ENCODE measurements at places on chromosomes 4 and X.

DNA sequence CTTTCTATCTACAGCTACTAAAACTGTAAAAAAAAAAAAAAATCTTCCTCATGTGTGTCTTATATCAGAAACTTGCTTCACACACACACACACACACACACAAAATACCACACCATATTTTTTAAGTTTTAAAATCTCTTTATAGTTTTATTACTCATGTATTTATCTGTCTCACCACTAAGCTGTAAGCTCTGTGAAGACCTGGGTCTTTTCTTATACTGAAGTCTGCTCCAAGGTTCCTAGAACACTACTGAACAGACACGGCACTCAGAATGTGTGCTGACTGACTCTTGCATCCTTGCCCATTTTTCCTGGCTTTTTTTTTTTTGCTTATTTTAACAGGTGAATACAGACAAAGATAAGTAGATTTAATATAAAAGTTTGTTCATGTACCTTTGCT, 135.6 kb upstream of the CXXC4 start:
- DNase-seq = no peak

DNA sequence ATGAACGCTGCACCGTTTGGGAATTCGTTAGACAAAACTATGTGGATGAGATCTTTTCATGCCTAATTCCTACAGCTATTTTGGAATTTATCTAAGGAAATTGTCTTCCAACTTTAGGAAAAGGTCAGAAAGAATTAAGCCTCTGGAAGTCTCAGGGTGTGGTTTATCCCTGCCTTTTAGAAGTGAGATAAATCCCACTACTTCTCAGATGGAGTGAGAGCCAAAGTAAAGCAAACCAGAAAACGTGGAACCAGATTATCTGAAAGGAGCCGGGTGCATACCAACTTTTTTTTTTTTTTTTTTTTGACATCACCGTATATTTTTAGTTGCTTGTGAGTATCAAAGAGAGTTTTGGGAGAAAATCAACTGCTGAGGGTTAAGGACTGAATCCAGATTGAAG, 79.6 kb downstream of the VCX2 start:
- no peak for DNase-seq

- no peak for DNase-seq
Observed at GRCh38 chrX:10926891-10927290, 184.2 kb upstream of the HCCS start.

- no peak for DNase-seq
Observed at GRCh38 chr4:179285696-179286095, 1843.5 kb upstream of the AGA start.

GRCh38 chr4:173191623-173192041, 23.0 kb downstream of the GALNT7 start:
- no peak for DNase-seq

DNA sequence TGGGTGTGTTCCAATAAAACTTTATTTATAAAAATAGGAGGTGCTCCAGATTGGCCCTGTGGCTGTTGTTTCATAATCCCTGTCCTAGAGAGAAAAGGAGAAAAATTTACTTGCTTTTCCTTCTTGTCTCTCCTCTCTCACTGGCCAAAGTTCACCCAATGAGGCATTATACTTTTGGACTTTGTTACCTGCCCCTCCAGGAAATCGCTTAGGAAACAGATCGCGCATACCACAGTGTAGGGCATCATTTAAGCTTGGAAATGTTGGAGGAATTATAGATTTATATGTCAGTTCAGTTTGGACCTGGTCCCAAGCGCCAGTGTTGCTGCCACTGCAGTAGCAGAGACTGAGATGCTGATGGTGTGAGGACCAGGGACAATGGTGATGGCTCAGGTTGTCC, 337.6 kb upstream of the NR3C2 start:
- DNase-seq = no peak

DNA sequence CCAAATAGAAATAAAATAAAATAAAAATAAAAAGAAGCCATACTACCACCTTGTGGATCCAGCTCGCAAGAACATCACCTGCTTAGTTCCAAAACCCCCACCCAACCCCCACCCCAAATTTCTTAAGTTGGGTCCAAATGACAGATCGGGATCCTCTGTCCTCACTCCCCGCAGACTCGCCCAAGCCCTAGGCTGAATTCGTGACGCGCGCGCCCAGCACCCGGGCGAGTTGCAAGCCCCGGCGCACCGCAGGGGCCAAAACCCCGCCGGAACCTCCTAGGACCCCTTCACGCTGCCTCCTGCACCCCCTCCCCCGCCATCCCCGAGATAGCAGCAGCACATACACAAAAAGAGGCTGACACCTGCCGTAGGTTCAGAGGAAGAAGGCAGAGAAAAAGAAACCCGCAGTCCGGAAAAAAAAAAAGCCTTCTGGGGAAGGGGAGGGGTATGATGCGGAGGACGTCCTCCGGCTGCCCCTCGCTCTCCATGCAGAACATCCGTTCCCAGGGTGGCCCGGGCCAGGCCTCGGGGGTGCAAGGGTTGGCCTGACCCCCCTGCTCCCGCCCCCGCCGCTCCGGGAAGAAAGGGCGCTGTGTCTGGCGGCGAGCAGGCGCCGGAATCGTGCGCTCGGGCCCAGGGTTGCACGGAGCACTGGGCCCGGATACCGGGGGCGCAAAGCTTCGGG, 2.6 kb downstream of the NLGN4X start:
- DNase-seq = peak; percentile 0

DNA sequence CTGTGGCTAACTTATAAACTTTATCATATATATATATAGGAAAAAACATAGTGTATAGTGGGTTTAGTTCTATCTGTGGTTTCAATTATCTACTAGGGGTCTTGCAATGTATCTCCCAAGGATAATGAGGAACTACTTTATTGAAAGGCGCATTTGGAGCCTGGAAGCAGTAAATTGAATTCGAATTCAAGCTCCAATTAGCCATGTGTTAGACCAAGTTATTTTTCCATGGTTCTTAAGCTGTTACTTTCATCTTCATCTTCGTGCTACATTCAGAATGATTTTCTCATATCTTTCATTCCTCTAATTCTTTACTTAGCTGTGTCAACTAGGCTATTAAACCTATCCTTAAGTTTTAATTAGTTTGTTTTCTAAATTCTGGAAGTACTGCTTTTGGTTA, 27.2 kb upstream of the MANBA start:
- no peak for DNase-seq

GRCh38 chrX:134148172-134148692, 88.8 kb upstream of the CCDC160 start:
- no peak for DNase-seq

- DNase-seq = peak; percentile 3
Observed at GRCh38 chrX:63330681-63331080, 20.5 kb downstream of the SPIN4 start.

DNA sequence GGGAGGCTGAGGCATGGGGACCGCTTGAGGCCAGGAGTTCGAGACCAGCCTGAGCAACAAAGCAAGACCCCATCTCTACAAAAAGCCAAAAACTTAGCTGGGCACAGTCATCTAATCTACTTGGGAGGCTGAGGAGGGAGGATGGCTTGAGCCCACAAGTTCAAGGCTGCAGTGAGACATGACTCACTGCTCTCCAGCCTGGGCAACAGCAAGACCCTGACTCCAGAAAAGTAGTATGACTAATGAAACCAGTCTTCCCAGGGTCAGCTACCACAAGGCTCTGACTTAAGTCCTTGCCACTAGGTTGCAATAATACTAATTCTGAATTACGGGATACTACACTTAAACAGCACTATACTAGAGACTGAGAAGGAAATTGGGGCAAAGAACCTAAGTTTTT, 33.1 kb downstream of the ERVMER34-1 start:
- DNase-seq = peak; percentile 47

DNA sequence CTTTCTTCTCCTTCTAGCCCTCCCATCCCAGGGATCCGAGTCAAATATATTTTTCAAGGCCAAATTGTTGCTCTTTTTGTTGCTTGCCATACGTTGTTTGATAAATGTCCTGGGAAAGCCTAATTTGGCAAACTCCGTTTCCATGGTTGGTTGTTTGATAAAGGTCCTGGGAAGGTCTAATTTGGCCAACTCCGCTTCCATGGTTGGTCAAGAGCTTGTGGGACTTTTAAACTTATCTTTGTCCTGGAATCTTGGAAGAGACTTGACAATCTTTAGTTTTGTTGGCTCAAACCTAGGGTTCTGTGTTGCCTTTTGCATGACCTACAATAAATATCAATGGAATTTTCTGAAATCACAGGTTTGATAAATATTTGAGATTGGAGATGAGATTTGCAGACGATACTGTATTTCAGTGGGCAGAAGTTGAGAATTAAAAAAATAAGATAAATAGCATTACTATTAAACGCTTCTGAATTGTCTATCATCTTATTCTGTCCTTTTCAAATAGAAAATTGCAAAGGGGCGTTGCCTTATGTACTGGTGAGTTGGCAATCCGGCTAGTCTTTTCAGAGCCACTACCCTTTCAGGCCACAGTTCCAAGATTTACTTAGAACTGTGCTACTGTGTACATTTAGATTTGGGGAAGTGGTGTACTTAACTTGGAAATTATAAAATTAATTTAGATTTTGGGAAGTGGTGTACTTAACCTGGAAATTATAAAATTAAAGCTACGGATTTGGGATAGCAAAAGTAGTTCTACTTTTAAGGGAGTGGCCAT, 804 bp downstream of the OSTC start:
- DNase-seq = peak; percentile 83

GRCh38 chr4:156193106-156193505, 239.4 kb upstream of the CTSO start:
- no peak for DNase-seq

DNA sequence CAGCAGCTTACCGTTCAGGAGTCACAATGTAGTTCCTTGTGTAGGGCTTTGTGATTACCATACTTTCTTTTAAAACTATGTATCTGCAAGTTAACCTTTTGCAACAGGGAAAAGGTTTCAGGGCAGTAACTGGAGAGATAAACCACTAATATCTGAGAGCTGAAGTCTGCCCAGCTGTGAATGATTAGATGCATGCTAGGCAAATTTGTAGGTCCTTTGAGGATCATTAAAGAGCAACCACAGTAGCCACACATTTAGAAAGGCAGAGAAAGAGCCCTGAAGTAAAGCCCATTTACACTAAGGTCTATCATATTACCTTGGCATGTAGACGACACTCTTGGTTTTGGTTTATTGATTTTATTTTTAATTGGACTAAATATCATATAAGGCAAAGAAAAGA, 60.0 kb downstream of the ATP8A1 start:
- no peak for DNase-seq

- no peak for DNase-seq
Observed at GRCh38 chr4:123042095-123042494, 119.7 kb upstream of the NUDT6 start.

- DNase-seq = no peak
Observed at GRCh38 chrX:37862851-37863250, 15.5 kb upstream of the DYNLT3 start.

DNA sequence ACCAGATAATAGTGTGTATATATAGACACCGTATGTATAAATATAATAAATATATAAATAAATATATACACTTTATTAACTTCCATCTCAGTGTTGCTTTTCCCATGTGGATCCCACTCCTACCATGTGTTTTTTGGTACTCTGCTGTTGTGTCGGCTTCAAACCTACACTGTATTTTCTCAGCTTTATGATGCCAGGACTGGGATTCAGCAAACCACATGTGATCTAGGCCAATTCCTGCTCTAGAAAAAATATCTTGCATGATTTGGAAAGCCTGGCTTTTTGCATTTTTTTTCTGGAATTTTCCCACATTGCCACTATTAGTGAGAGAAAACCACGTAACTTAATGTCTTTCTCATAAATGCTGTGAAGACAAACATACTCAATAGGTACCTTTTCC, 55.8 kb downstream of the POLR2B start:
- DNase-seq = no peak
